ENCODE measurements at places on chromosomes 5 and 9.

DNA sequence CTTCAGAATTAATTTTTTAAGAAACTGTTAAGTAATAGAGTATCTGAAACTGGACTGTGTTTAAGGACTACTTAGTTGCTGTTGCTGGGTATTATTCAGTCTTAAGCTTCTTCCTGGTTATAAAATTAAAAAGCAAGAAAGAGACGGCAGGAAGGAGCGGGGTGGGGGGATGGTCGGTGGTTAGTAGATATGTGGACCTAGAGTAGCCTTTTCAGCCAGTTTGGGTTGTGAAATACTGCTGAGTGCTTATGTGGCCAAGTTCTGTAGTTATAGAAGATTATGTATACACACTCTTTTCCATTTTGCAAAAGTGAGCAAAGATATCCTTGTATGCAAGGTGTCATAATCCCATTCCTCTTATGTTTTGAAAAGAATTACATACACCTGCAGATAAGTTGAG lies 28.5 kb downstream of the TRIO start:
- H3K4me1 ChIP-seq = peaks cover 9% of the 10 kb centered on the region
- no peak overlapping the region for H3K4me3 ChIP-seq

GRCh38 chr9:132487351-132487791 lies 77.4 kb downstream of the CFAP77 start:
- H3K4me1 ChIP-seq = peaks cover 18% of the 10 kb centered on the region
- H3K4me3 ChIP-seq = peak overlapping the region; percentile 75

DNA sequence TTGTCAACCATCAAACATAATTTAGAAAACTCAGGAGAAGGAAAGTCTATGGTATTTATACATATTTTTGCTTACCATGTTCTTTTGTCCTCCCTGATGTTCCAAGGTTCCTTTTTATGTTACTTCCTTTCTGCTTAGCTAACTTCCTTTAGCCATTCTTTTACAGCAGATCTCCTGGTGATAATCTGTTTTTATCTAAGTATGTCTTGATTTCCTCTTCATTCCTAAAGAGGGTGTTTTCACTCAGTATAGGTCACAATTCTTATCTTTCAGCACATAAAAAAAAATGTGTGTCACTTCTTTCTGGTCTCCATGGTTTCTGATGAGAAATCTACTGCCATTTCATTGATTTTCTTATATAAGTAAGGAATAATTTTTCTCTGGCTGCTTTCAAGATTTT lies 384.4 kb upstream of the PDE4D start:
- H3K4me1 ChIP-seq = no peaks in the 10 kb centered on the region
- no peaks in the 10 kb centered on the region for H3K36me3 ChIP-seq
- no peaks in the 10 kb centered on the region for H3K27me3 ChIP-seq
- no peak for DNase-seq
- H3K4me3 ChIP-seq = no peak overlapping the region

GRCh38 chr9:1320607-1321195 lies 270.5 kb downstream of the DMRT2 start:
- H3K4me3 ChIP-seq = no peak overlapping the region
- H3K36me3 ChIP-seq = no peaks in the 10 kb centered on the region

- H3K27me3 ChIP-seq = peaks cover 5% of the 10 kb centered on the region
- no peak for DNase-seq
- H3K36me3 ChIP-seq = no peaks in the 10 kb centered on the region
- H3K4me3 ChIP-seq = no peak overlapping the region
- no peak overlapping the region for H3K27ac ChIP-seq
- no peaks in the 10 kb centered on the region for H3K4me1 ChIP-seq
These were observed 97.3 kb downstream of the MRPL36 start for GRCh38 chr5:1702318-1702717.

DNA sequence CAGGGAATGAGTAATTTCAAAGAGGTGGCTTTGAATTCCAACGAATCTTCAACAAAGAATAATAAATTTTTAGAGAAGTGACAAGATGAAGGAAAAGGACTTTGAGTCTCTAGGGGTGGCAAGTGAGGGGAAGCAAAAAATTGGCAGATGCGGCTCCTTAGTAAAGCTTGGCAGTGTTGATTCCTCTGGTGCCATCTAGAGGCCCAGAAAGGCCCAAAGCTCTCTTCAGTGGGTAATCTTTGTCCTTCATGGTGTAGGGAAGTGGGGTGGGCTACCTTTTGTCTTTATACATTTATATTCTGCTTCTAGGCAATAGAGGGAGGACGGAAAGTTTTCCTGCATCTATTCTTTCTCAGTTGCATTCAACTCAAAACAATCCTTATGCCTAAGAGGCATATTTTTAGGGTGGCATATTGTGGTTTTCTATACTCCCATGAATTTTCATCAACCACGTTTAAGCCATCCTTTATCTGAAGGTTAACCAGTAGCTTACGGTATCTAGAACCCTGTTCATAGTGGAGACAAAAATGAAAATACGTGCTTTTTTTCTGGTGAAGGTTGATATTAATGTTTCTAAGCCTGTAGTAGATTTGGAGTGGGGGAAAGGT lies 17.5 kb upstream of the ROPN1L start:
- no peak overlapping the region for H3K4me3 ChIP-seq
- H3K27ac ChIP-seq = no peak overlapping the region
- no peaks in the 10 kb centered on the region for H3K27me3 ChIP-seq
- H3K4me1 ChIP-seq = peaks cover 26% of the 10 kb centered on the region
- peaks cover 52% of the 10 kb centered on the region for H3K36me3 ChIP-seq

- H3K27ac ChIP-seq = no peak overlapping the region
- no peak for DNase-seq
- no peaks in the 10 kb centered on the region for H3K36me3 ChIP-seq
These were observed 40.6 kb downstream of the SH3PXD2B start for GRCh38 chr5:172413601-172414171.

DNA sequence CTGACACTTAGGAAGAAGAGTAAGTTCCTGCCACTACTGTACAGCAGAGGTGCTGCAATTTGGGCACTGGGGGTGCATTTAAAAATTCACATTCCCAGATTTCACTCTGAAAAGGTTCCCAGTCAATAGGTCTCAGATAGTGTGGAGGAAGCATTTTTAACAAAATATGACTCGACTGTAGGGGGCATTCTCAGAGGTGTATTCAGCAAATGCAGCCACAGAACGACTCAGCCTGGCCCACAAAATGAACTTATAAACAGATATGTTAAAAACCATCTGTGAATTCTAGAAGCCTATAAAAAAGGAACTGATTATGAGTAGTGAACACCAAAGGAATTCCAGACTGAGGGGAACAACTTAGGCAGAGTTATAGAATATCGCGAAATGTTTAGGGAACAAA lies 31.1 kb downstream of the MLLT3 start:
- no peaks in the 10 kb centered on the region for H3K27me3 ChIP-seq
- DNase-seq = no peak
- no peak overlapping the region for H3K4me3 ChIP-seq
- no peak overlapping the region for H3K27ac ChIP-seq
- peaks cover 11% of the 10 kb centered on the region for H3K4me1 ChIP-seq

DNA sequence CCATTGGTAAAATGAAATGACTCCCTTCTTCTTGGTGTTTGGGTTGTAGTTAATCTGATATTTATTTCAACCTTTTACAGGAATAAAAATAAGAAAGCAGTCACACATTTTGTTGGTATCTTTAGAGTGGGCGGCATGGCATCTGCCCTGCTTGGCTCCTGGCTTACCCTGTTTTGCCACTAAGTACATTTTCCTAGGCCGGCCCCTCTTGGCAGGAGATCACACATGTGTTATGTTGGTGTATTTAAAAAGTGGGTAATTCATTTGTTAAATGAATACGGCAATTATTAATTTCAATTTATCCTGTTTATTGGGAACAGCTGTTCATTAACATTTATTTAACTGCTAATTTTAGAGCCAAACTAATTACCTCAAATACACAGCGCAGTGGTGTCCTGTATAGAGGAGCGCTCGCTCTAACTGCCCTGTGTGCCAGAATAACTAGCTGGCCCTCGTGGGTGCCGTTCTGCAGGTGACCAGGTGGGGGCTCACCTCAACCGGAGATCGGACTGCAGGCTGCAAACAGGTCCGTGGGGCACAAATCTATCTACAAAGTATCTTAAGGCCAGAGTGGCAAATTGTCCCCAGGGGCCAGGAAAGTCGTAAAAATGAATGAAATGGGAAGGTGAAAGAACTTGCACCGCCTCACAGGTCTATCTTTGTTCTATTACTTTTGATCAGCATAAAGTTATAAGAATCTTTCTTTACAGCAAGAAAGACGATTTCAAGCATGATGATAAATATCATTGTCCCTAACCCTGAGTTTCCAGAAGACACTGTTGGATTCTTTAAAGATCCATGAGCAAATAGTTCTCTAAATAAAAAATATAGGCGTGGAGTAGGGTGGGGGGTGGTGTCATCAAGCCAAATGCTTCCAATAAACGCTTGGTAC lies 26.2 kb upstream of the GPR151 start:
- peaks cover 6% of the 10 kb centered on the region for H3K27me3 ChIP-seq
- H3K4me1 ChIP-seq = no peaks in the 10 kb centered on the region
- no peak overlapping the region for H3K4me3 ChIP-seq
- no peak overlapping the region for H3K27ac ChIP-seq
- DNase-seq = peak; percentile 38

GRCh38 chr9:98809311-98810101 lies 2.0 kb downstream of the GALNT12 start:
- H3K4me1 ChIP-seq = peaks cover 23% of the 10 kb centered on the region
- peaks cover 4% of the 10 kb centered on the region for H3K36me3 ChIP-seq
- H3K27ac ChIP-seq = no peak overlapping the region
- H3K4me3 ChIP-seq = peak overlapping the region; percentile 82
- peaks cover 57% of the 10 kb centered on the region for H3K27me3 ChIP-seq
- no peak for DNase-seq

DNA sequence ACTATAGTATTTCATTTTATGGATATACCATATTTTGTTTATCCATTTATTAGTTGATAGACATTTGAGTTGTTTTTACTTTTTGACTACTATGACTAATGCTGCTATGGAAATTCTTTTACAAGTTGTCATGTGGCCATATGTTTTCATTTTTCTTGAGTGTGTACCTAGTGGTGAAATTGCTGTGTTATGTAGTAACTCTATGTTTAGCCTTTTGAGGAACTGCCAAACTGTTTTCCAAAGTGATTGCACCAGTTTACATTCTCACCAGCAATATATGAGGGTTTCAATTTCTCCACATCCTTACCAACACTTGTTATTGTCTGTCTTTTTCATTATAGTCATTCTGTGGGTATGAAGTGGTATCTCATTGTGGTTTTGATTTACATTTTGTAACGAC lies 75.4 kb downstream of the GRIA1 start:
- no peaks in the 10 kb centered on the region for H3K4me1 ChIP-seq
- H3K27ac ChIP-seq = no peak overlapping the region
- H3K27me3 ChIP-seq = no peaks in the 10 kb centered on the region
- H3K4me3 ChIP-seq = no peak overlapping the region
- H3K36me3 ChIP-seq = no peaks in the 10 kb centered on the region
- DNase-seq = no peak

GRCh38 chr5:112200131-112200530 lies 218.9 kb downstream of the EPB41L4A start:
- peaks cover 5% of the 10 kb centered on the region for H3K27me3 ChIP-seq
- H3K4me3 ChIP-seq = no peak overlapping the region
- no peak for DNase-seq

- H3K4me1 ChIP-seq = peaks cover 82% of the 10 kb centered on the region
- no peak for DNase-seq
- peak overlapping the region; percentile 82 for H3K4me3 ChIP-seq
- peaks cover 23% of the 10 kb centered on the region for H3K36me3 ChIP-seq
- H3K27me3 ChIP-seq = no peaks in the 10 kb centered on the region
These were observed 12.1 kb downstream of the PRRC2B start for GRCh38 chr9:131405858-131406537.

DNA sequence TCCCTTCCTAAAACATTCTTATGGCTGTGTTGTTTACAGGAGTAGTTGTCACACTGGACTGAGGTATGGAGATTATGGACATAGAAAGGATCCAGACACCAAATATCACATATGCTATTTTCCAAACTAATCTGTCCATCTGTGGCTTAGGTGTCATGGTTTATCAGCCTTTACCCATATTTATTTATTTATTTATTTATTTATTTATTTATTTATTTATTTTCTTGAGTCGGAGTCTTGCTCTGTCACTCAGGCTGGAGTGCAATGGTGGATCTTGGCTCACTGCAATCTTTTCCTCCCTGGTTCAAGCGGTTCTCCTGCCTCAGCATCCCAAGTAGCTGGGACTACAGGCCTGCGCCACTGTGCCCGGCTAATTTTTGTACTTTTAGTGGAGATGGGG lies 1103.1 kb downstream of the MAT2B start:
- H3K27ac ChIP-seq = no peak overlapping the region
- DNase-seq = no peak
- no peaks in the 10 kb centered on the region for H3K36me3 ChIP-seq
- H3K27me3 ChIP-seq = no peaks in the 10 kb centered on the region
- no peak overlapping the region for H3K4me3 ChIP-seq
- no peaks in the 10 kb centered on the region for H3K4me1 ChIP-seq

DNA sequence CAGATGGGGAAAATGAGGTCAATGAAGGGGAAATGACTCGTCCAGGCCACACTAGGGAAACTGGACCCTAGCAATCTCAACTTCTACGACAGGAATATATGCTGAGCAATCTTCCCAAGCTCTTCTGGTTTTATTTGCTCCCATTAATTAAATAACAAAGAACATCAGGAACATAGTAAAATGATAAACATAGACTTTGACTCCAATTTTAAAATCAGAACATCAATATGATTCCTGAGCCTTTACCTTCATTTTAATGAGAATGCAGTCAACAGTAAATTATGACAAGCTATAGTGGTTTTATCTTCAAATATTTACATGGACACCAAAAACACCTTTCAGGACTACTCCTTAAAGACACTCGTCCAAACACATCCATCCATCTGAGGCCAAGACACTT lies 74.2 kb upstream of the FRRS1L start:
- peaks cover 2% of the 10 kb centered on the region for H3K4me1 ChIP-seq
- H3K27ac ChIP-seq = no peak overlapping the region
- no peak overlapping the region for H3K4me3 ChIP-seq
- H3K27me3 ChIP-seq = peaks cover 43% of the 10 kb centered on the region

DNA sequence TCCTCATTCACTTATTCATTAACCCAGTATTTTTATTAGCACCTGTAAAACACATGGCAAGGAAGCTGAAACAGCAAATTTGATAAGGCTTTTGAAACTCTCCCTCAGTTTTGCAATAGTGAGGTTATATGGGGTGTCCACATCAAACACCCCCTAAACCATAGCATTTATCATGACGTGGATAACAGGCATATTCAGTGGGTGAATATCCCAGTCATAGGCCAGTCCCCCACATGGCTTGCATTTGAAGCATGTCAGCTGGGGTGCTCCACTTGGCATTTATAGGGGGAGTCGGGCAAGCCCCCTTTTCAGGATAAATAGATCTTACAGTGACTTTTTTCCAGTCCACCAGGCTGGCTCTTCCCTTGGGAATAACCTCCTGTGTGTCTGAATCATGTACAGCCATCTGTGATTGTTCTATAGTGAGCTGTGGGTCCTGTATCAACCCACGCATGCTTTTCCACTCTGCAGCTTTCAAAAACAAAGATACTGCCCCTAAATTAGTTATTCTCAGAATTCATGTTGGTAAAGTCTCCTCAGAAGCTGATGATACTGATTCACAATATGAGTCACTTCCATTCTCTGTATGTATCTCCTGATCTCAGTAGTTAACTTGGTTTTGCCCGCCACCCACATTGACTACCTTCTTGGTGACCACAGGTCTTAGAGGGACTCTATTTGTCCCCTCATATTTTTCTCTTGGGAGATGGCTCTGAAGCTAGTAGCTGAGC lies 84.4 kb upstream of the SPIN1 start:
- peaks cover 55% of the 10 kb centered on the region for H3K4me1 ChIP-seq
- peaks cover 12% of the 10 kb centered on the region for H3K36me3 ChIP-seq
- H3K27me3 ChIP-seq = peaks cover 14% of the 10 kb centered on the region
- H3K4me3 ChIP-seq = peak overlapping the region; percentile 84
- H3K27ac ChIP-seq = peak overlapping the region; percentile 95

Data from T-helper 2 cell treated with Interferon-gamma antibody and Interleukin-4, amounts not matched to agents 5 μg/mL and 100 μg/mL, for 36 hours (primary cell).